ENCODE measurements at places on chromosomes 1 and 21.

DNA sequence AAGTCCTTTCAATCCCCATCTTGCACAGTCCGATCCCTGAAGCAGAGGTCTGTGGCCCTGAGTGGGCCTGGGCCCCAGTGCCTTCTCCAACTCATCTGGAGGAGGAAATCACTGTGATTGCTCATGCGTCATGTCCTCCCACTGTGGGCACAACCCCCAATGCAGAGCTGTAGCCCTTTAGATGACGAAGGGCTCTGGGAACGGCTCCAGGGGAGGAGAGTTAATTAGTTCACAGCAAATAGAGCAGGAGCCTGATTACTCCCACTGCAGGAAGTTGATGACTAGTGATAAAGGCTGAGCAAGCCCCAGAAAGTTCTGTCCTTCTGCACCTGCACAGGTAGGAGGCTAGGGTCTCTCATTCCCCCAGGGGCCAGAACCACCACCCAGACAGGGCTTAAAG, 111.5 kb downstream of the CCDC185 start:
- DNase-seq = no peak

DNA sequence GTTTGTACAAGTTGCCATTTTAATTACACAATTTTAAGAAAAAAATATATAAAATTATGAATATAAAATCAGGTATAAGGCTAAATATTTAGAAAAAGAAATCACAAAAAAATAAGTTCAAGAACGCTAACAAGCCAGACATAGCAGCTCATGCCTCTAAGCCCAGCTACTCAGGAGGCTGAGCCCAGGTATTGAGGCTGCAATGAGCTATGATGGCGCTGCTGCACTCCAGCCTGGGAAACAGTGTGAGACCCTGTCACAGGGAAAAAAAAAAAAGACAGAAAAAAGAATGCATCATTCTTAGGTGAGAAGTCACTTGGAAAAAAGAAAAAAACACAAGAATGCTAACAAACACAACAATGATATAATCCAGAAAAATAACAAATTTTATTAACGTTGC, 112.3 kb upstream of the PRDX6 start:
- no peak for DNase-seq

GRCh38 chr1:214966346-214966745, 116.2 kb upstream of the KCNK2 start:
- no peak for DNase-seq

DNA sequence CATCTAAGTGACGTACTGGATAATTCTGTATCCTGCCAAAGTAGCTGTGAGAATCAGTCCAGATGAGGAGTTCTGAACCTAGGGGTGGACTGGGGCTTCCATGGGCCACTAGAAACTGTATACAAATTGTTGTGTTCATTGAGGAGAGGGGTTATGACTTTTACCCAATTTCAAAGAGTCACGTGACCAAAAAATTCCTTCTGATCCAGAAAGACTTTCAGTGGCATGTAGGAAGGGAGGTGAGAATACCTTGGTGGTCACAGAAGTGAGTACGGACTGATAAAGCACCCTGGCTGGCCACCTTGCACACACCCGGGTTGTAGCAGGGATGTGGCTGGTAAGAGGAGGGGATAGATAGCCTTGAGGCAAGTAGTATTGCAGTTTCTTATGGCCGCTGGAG, 60.4 kb downstream of the BCAR3 start:
- no peak for DNase-seq

DNA sequence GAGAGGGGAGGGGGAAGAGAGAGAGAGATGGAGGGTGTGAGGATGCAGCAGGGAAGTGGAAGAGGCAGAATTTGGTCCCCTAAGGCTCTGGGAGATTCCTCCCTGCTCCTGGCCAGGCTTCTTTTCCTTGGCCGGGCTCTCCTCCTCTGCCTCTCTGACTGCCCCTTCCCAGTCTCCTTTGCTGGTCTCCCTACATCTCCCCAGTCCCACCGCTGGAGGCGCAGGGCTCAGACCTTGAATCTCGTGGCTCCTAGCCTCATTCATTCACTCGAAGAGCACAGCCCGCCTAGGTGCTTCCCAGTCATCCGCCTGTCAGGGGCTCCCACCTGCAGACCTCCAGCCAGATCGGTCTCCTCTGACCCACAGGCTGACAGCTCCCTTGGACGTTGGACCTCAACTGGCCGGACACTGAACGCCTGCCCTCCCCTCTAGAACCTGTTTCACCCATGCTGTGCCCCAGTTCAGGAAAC, 76.5 kb downstream of the VWA5B1 start:
- DNase-seq = no peak

GRCh38 chr1:18458133-18459092, 22.3 kb upstream of the KLHDC7A start:
- no peak for DNase-seq

DNA sequence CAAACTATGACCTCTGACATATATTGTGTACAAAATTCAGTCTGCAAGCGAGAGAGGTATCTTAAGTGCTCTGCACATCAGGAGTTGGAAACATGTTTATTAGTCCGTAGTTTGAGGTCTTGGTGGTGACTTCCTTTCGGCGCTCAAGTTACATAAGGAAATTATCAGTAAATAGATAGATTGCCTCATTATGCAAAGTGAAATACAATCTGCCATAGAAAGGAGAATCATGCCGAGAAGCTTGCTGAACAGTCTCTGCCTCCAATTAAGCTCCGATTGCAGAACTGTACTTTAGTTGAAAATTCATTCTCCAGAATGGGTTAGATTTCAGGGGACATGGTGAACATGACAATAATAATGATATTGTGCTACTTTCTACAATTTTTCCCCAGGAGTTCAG, 271.8 kb downstream of the BRINP2 start:
- no peak for DNase-seq

DNA sequence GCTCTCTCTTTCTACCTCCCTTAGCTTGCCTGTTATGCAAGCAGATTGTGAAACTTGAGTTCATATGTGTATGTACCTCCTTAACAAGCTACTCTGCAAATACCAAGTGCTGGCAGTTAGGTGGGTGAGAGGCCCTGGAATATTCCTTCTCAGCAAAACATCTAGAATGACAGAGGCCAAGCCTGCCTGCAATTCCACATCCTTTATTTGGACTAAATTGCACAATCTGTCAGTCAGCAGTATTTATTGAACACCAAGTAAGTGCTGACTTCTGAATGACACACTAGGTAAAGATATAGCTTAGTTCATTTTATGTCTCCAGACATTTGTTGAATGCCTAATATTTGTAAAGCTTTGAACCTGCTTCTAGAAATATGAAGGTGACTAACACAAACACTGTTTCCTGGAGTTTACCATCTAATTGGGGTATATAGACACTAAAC, 87.5 kb downstream of the RGL1 start:
- DNase-seq = no peak

DNA sequence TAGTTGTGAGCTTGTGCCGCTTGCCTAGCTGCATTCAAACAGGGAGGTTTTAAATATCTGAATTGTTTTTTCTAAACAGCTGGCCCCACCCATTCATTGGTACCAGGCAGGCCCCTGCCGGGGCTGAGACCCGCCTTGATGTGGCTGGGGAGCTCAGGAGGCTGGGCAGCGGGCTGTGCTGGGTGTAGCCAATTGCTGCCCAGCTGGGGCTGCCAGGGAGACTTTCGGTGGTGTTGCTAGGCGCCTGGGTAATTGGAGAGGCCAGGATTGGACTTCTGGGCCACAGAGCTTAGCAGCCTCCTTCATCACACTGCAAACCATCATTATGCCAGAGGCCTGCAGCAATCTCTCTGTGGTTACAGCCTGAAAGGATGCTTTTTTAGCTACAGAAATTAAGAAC, 12.2 kb downstream of the RHBDL2 start:
- DNase-seq = no peak

DNA sequence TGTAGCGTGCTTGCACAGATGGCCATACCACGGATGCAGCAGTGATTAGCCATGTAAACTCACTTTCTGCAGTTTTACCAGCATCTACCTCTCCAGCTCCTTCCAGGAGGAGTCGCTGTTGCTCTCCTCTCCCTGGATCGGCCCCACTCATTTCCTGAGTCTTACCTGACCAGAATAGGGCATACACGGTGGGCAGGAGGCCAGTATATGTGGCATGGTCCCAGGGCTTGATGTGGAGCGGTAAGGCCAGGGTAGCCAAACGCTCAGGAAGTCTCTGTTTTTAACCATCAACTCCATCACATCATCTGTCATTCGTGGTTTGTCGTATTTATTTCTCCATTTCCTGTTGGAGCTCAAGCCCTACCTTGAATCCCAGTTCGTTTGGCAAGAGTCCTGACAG, 163.4 kb upstream of the USP24 start:
- no peak for DNase-seq

DNA sequence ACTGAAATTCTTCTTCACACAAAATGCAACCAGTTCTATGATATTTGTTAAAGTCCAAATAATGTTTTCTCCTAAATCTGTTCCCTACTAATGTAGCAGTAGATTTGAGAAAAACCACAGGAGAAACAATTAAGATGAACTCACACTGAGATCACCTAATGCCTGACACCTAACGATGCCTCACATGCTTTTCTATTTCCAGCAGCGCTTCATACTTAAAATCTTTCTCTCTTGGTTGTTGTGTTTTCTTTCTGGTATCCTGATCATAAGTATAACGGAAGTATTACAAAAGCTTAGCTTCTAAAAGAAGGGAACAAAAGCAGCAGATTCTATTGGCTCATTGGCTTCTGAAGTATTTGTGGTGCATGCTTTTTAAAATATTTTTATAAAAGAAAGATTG, 267.2 kb upstream of the SGIP1 start:
- no peak for DNase-seq

- DNase-seq = no peak
Observed at GRCh38 chr1:81374481-81374880, 426.3 kb upstream of the ADGRL2 start.

GRCh38 chr1:26015358-26015757, 6.2 kb upstream of the EXTL1 start:
- DNase-seq = no peak

GRCh38 chr1:225918280-225918679, 5.8 kb downstream of the PYCR2 start:
- no peak for DNase-seq

GRCh38 chr1:229406798-229407197, 27.1 kb downstream of the ACTA1 start:
- no peak for DNase-seq

- no peak for DNase-seq
Observed at GRCh38 chr1:119595606-119596005, 52.5 kb downstream of the ZNF697 start.

GRCh38 chr1:213772128-213773063, 215.4 kb upstream of the PROX1 start:
- DNase-seq = no peak

DNA sequence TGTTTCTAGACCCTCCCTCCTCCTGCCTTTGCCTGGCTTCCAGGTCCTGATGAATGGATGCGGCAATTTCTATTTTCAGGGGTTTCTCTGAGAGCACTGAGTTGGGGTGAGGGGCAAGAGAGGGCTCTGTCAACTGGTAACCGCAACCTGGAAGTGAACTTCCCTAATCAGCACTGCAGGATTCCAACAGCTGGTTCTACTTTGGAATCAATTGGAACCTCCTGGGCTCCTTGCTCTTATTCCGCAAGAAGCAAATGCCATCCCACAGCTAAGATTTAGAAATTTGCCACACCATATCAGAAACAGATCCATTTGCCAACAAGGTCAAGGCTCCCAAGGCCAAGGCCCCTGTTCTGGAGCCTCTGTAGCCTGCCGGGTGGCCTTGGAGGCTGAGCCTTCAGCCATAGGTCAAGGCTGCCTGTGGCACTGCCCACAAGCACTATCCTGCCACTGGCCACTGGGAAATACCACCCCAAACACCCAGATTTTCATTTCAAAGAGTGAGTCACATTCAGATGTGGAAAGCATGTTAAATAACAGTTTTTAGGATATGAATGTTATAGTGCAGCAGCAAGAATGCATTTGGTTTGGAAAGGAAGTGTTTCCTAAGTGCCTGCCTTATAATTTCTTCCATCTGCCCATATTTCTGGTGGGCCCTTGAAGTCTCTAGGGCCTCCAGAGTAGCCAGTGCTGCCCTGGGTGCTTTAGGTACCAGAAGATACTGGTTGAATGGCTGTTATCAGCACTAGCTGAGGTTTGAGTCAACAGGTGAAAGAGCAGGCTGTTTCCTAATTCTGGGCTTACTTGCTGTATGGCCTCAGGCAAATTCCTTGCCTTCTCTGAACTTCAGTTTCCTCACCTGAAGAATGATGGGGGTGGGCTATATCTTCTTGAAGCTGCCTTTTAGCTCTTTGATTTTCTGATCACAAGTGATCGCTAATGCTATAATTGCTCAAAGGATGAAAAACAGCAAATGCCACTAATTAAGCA, 56.3 kb upstream of the JUN start:
- DNase-seq = no peak

- DNase-seq = no peak
Observed at GRCh38 chr1:232883992-232884661, 66.3 kb upstream of the NTPCR start.

GRCh38 chr1:55464550-55464949, 249.4 kb upstream of the USP24 start:
- no peak for DNase-seq

DNA sequence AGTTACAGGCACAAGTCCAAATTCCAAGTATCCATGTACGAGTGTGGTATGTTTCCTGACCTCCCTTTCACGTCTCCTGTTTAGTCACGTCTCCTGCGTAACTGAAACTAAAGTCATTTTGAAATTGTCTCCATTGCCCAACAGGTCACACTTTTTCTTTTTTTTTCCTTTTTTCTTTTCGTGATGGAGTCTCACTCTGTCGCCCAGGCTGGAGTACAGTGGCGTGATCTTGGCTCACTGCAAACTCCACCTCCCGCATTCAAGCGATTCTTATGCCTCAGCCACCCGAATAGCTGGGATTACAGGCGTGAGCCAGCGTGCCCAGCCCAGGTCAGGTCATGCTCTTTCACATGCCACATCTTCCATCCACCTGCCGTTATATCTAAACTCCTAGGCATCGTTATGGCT, 38.2 kb downstream of the L1TD1 start:
- no peak for DNase-seq

All from cortex of kidney (tissue), 1 donor.